Bronchial smooth muscle cell (primary cell): ENCODE measurements at places on chromosomes 1 and 21. TPM values are rescaled to one million over a fixed set of nuclear protein-coding genes. Genes with fewer than 3 reads are reported as not detected.

The CELA3A gene
- total RNA-seq = not detected in 2 replicates

The CA6 gene
- total RNA-seq = not detected in 2 replicates

The OR10R2 gene
- not detected in 2 replicates for total RNA-seq

The ADAMTSL4 gene
- 14.0 and 16.7 TPM in 2 replicates for total RNA-seq

The B4GALT2 gene
- total RNA-seq = 45.2 and 46.1 TPM in 2 replicates

The NR5A2 gene
- under 0.01 TPM in 1 of 2 replicates, not detected in the other for total RNA-seq

The AJAP1 gene
- total RNA-seq = not detected in 2 replicates

The RGS4 gene
- 2.7 and 12.6 TPM in 2 replicates for total RNA-seq

The BTBD8 gene
- 4.1 and 4.7 TPM in 2 replicates for total RNA-seq

The DHRS3 gene
- total RNA-seq = 152 and 485 TPM in 2 replicates

The OSCP1 gene
- total RNA-seq = 12.0 and 15.3 TPM in 2 replicates

The TLR5 gene
- total RNA-seq = under 0.01 TPM in 1 of 2 replicates, not detected in the other

The LDLRAD2 gene
- 0.16 TPM in 1 of 2 replicates, not detected in the other for total RNA-seq

The RIPK4 gene
- under 0.01 TPM in 1 of 2 replicates, not detected in the other for total RNA-seq

The ALX3 gene
- not detected in 2 replicates for total RNA-seq

The OR2T29 gene
- total RNA-seq = not detected in 2 replicates

The NFYC gene
- total RNA-seq = 19.4 and 31.5 TPM in 2 replicates

The ARMH1 gene
- total RNA-seq = 2.6 and 3.5 TPM in 2 replicates

The NTMT2 gene
- total RNA-seq = not detected in 2 replicates

The FAM72D gene
- 0.09 and 0.47 TPM in 2 replicates for total RNA-seq

The SLC26A9 gene
- total RNA-seq = not detected in 2 replicates

The DDAH1 gene
- 3.5 and 8.2 TPM in 2 replicates for total RNA-seq

The MAPKAPK2 gene
- total RNA-seq = 21.7 and 27.4 TPM in 2 replicates

The KIAA1614 gene
- 7.9 and 12.0 TPM in 2 replicates for total RNA-seq

The ATP1A4 gene
- total RNA-seq = not detected in 2 replicates

The CCDC24 gene
- total RNA-seq = 3.1 and 4.4 TPM in 2 replicates

The HUNK gene
- under 0.01 TPM in 2 replicates for total RNA-seq

The RHBDL2 gene
- 0.60 and 0.79 TPM in 2 replicates for total RNA-seq

The CELA2B gene
- not detected in 2 replicates for total RNA-seq

The OR2T10 gene
- not detected in 2 replicates for total RNA-seq

The KLHDC7A gene
- not detected in 2 replicates for total RNA-seq
